SW480 (cell line): ENCODE measurements at places on chromosomes 1 and 21.

DNA sequence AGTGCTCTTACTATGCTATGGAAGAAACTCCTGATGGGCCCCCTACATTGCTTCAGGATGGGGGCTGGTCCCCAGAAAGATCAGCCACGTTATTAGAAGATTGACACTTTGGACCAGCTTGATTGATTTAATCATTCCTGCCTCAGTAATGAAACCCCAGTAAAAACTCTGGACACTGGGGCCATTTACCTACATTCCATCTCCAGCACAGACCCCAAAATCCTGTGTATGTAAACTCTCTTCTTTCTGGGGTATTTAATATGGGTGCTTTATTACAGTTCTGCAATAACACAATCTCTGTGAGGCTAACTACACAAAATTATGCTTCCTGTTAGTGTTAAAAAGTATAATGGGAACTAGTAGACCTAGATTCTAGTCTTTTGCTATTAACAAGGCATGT, 96.6 kb downstream of the KCNK1 start:
- DNase-seq, result no peak

- no peak for DNase-seq
These were observed 23.1 kb downstream of the EIF2D start for GRCh38 chr1:206589206-206589605.

DNA sequence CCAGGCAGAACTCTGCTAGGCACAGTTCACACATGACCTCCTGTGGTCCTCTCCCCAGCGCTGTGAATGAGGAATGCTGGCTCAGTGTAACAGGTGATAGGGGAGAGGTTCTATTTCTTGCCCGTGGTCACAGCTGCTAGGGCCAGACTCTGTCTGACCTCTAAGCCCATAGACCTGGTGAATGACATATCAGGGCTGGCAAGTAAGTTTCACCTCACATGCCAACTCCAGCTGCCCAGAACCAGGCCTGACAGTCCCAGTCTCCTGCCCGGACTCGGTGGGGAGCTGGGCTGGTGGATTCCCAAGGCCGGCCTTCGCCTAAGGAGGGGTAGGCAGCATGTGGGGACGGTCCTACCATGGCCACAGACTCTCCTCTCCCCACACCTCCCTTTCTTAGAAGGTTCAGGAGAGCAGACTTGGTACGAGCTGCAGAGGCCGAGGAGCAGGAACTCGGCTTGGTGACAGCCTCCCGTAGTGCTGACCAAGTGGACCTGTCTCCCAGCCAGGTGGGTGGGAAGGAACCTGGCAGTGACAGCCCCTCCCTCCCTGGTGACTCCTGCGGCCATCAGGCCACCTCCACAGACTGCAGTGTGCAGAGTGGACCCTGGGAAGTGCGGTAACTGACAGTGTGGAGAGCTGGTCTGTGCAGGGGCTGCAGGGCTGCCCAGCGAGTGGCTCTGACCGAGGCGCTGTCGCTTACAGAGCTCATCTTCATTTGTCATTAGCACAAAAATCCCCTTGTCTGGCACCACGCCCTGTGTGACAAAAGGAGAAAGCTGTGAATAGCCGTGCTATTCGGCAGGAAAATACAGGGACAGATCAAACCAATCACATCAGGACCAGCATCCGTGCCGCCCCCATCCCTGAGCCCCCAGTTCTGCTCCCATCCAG, 74.6 kb downstream of the SCCPDH start:
- no peak for DNase-seq

- DNase-seq, result no peak
These were observed 93.1 kb downstream of the ADCY10 start for GRCh38 chr1:167820684-167821355.

- no peak for DNase-seq
These were observed 34.2 kb upstream of the JUN start for GRCh38 chr1:58818075-58818474.

GRCh38 chr1:234163267-234163919, 209.9 kb upstream of the COA6 start:
- no peak for DNase-seq

- peak; percentile 63 for DNase-seq
These were observed 34.8 kb upstream of the ZBTB40 start for GRCh38 chr1:22416555-22417454.

DNA sequence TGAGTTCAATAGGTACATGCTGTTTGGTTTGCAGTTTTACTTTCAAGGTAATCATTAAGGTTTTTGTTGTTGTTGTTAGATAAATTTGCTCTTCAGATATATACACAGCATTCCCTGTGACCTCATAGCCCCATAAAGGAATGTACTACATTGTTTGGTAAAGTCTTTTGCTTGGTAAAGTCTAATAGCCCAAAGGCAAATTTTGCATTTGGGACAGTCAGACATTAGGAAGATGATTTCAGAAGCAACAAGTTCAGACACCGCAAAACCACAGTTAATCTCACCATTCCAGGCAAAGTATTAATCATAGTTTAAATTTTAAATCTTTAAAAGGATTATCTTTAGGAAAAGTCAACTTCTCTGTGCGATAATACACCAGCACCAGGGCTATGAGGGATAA, 32.6 kb upstream of the PYHIN1 start:
- DNase-seq, result no peak

DNA sequence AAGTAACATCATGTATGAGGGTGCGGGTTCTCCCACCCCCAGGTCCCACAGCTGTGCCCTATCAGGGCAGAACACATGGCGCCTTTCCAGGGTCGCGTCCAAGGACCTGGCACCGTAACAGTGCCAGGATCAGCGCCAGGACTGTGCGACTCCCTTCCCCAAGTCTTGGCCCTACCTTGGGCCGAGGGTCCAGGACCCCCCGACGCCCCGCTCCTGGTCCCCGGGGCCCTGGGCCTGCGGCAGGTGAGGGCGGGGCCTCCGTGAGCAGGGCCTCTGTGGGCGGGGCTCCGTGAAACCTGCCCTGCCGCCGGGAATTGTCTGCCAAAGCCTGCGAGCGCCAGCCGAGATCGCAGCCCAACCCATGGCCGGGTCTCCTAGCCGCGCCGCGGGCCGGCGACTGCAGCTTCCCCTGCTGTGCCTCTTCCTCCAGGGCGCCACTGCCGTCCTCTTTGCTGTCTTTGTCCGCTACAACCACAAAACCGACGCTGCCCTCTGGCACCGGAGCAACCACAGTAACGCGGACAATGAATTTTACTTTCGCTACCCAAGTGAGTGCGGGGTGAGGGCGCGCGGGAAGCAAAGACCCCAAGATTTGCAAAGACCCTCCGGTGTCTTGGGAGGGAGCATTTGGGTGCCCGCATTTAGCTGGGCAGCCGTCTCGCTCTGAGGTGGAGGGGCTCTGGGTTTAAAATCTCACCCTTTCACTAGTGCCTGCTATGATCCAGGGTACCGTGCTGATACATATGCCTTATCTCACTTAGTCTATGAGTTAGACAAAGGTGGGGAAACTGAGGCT, at the start of gene RHBG:
TSS of gene RHBG (plus strand) at position 323 of the 796 bp plus-strand sequence. CDS start at position 362, 39 bp downstream.
- peak; percentile 55 for DNase-seq

- DNase-seq, result no peak
These were observed 40.6 kb upstream of the TSPEAR start for GRCh38 chr21:44751799-44752636.

GRCh38 chr1:59265622-59266021, 31.3 kb upstream of the FGGY start:
- DNase-seq, result no peak

- DNase-seq, result no peak
These were observed 7.9 kb upstream of the PIK3CD start for GRCh38 chr1:9643351-9644256.

- peak; percentile 46 for DNase-seq
These were observed 57.3 kb downstream of the MAB21L3 start for GRCh38 chr1:116168277-116169032.

DNA sequence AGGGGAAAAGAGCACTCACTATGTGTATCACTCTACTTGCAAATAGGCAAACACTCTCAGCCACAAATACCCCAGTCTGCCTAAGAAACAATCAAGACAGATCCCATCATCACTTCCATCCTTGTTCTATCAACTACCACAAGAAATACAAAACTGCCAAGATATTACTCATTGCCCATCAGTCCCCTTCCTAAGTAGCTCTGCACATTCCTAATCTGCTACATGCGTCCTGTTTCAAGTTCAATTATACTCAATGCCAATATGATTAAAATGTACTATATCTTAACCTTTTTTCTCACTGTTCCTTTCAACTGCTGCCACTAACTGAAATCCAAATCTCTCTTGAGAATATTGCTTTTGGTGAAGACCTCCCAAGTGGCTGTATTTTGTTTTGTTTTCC, 1688.4 kb downstream of the PLA2G4A start:
- no peak for DNase-seq
